Coronary artery (tissue), 2 donors: ENCODE measurements at places on chromosomes 4 and X.

GRCh38 chr4:112516066-112516470, at the start of gene NEUROG2:
NEUROG2 (minus strand) TSS chr4:112516180; CDS start chr4:112515475, 705 bp downstream.
- no peak for DNase-seq

GRCh38 chrX:132837967-132838366, 120.5 kb downstream of the HS6ST2 start:
- no peak for DNase-seq

GRCh38 chr4:128841402-128841801, 31.9 kb downstream of the JADE1 start:
- DNase-seq: no peak

DNA sequence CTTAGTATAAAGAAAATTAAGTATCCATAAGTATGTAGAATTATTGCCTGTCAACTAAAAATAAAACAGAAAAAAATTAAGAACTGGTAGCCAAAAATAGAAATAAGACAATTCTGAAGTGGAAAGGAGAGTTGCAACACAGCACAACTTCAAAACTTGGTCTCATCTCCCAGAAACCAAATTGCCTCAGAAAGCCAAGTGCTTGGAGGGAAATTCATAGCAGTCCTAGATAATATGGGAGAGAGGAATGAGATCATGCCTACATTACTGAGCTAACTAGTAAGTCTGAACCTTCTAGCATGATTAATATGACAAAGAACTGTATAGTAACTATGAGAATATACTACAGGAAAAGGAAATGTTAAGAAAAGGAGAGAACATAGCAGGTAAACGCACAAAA, 256.5 kb downstream of the LDB2 start:
- DNase-seq: no peak

GRCh38 chr4:147596377-147596776, 20.8 kb upstream of the TMEM184C start:
- DNase-seq: no peak
